8988T (cell line): ENCODE measurements at places on chromosomes 7 and 10.

- no peak for DNase-seq
Observed at GRCh38 chr7:157952050-157952667, 615.4 kb downstream of the DNAJB6 start.

GRCh38 chr10:111335826-111336225 lies 259.0 kb downstream of the ADRA2A start:
- DNase-seq: no peak

GRCh38 chr7:156753630-156754029 lies 113.1 kb downstream of the RNF32 start:
- no peak for DNase-seq

GRCh38 chr10:27258838-27259812 lies 18.5 kb upstream of the ACBD5 start:
- DNase-seq: no peak

DNA sequence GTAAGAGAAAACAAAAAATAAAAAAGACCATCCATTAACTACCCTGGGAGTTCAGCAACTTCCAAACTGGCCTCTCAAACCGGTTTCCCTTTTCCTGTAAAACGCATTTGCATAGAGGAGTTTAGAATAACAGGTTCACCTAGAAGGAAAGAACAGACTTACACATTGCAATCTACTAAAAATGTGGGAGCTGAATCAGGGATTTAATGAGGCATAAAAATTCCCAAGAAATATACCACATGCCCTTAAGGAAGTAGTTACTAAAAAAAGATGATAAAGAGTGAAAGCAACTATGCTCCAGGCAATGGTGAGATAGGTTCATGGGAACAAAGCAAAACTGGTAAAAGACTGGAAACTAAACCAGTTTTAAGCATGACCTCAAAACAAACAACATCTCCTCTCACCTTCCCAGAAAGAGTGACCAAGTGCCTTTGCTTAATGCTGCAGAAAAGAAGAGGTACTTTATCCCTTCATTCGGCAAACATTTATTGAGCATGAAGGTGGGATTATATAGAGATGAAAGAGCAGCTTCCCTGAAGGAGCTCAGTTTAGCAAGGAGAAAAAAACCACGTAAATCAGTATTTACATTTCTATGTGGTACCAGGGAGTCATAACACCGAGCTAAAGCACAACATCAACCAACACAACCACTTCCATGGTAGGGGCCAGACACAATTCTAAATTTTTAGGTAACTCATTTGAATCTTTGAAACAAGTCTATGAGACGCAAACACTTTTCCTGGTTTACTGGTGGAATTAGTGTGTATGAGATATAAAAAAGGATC lies 152.8 kb downstream of the SGMS1 start:
- DNase-seq: no peak

DNA sequence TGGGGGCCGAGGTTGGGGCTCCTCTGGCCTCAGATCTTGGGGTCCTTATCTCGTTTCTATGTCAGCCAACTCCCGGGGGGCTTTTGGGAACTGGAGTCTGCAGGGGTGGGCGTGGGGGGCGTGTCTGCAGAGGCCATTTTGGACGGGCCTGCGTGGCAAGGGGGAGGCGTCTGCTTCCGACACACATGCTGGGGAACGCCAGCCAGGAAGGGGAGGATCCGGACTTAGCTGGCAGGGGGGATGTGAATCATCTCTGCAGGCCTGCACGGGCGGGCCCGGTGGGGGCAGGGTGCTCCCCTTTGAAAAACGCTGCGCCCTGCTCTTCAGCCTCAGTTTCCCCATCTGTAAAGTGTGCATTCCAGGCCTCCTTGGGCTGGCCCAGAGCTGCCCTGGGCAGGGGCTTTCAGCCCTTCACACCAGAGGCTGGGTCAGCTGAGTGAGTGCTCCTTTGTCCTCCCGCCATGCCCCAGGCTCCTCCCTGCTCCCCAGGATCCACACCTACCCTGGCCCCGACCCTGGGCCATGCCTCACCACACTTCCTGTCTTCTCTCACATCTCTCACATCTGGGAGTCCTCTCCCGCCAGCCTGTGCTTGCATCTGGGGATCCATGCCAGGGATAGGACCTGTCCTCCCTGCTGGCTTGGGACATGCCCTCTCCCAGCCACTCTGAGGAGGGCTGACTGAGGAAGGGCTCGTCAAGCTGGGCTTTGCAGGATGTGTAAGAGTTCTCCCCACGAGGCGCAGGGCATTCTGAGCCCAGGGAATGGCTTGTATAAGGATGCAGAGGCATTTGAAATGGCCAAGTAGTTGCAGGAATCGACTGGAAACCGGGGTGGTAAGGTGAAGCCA lies 172.6 kb upstream of the TNRC18 start:
- DNase-seq: peak; percentile 92

- no peak for DNase-seq
Observed at GRCh38 chr10:128916383-128916782, 550.7 kb upstream of the MGMT start.

DNA sequence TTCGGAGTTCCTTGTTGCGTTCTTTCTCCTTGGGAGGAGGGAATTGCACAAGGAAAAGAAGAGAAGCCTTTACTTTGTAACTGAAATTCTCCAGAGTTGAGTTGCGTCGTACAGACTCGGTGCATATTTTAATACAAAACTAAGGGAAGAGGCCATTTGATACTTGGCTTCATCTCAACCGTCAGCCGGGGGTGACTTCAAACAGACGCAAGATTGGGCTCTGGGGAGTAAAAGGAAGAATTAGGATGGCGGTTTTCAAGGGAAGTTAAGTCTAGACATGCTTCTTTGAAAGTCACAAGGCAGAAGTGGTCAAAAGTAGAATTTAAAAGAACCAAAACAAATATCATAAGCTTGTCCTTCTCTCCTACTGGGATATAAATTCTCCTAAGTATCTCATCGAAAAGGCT lies 1.6 kb downstream of the PRR15 start:
- no peak for DNase-seq

DNA sequence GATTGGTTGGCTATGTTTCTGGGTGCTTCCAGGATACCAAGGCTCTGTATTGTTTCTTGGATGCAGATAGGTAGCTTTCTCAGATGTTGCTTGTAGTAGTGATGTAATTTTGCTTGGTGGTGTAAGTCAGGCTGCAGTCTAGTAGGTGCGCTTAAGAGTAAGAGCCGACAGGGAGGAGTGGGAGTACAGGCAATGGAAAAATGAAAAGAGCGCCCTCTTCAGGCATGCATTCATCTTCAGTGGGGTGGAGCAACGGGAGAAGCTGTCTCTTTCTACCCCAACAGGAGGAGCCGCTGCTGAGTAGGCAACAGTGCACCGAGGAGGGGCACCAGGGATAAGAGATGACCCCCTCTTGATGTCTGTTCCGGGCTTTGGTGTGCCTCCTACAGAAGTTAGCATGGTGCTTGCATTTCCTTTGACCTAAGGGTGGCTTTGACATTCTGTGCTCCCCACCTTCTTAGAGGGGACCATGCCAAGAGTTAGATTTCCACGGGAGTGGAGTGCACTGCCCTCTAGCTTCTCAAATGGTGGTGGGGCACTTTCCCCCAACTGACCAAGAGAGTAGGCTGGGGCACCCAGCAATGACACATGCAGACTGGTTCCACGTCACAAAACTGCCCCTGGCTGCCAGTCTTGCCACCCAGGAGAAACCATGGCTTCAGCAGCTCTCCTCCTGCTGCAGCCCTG lies 56.1 kb downstream of the ZNF783 start:
- no peak for DNase-seq

DNA sequence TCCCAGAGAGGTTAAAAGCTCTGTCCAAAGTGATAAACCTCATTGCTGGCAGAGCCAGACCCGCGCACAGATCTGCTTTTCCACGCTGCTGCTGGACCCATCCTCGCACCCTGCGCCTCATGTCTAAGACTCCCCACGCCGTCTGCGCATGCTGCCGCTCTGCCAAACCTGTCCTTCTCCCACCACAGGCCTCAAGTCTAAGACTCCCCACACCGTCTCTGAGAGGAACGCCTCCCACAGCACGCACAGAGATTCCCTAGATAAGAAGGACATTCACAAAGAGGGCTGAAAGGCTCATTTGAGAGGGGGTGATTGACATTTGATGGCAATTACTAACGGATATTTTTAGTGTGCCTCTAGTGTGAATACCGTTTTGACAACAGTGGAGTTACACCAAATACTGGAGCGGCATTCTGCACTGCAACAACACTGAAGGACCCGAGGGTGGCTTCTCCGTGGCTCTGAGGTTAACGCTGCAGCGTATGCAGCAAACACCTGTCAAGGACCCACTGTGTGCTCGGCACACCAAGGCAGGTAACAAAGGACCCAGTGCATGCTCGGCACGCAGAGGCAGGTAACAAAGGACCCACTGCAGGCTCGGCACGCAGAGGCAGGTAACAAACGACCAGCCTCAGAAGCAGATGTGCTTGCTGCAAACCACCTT lies 231.4 kb downstream of the DNAJB6 start:
- DNase-seq: no peak
